Right renal pelvis (tissue), 4 donors: ENCODE measurements at places on chromosomes 6 and 20.

DNA sequence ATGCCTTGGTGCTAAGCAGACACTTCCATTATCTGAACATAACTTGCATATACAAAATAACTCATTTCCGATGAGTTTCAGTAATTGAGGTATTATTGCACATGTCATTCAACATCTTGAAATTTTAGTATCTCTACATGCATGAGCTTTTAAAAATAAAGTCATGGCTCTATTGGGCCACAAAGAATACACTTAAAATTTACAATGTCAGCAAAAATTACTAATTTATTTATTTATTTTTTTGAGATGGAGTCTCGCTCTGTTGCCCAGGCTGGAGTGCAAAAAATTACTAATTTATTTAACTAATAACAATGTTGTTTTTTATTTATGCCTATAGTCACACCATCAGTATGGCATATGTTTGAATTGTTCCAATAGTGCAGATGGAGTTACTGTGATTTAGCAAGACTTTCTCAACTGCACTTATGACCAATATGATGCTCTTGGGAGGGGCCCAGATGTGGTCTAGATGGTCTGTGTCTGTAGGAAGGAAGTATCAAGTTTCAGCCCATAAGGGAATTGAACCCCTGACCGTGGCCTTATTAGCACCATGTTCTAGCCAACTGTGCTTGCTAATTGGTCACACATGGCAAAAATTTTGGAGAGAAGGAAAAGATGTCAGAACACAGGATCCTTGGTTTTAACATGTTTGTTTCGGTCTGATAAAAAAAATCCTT lies 370.7 kb upstream of the TSHZ2 start:
- DNase-seq = no peak

DNA sequence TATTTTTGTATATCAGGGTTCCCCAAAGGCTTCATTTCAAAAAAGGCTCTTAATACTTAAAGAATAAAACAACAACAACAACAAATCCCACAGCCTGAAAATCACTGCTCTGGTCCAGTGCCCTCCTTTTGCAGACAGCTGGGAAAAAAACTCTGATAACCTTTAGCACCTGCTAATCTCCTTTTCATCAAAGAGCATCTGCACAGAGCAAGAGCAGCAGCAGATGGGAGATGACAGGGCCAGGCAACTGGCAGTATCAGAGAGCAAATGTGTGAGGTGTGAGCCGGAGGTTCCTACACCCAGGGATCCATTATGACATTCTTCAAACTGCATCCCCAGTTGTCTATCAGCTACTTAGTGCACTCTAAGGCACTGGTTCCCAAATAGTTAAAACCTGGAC lies 25.7 kb downstream of the TTI1 start:
- DNase-seq = no peak

GRCh38 chr6:149484733-149485700 lies at the start of gene ZC3H12D:
Gene ZC3H12D, minus strand, starts transcription at chr6:149485014. Its CDS starts 10,471 bp downstream, at chr6:149474543.
- no peak for DNase-seq

DNA sequence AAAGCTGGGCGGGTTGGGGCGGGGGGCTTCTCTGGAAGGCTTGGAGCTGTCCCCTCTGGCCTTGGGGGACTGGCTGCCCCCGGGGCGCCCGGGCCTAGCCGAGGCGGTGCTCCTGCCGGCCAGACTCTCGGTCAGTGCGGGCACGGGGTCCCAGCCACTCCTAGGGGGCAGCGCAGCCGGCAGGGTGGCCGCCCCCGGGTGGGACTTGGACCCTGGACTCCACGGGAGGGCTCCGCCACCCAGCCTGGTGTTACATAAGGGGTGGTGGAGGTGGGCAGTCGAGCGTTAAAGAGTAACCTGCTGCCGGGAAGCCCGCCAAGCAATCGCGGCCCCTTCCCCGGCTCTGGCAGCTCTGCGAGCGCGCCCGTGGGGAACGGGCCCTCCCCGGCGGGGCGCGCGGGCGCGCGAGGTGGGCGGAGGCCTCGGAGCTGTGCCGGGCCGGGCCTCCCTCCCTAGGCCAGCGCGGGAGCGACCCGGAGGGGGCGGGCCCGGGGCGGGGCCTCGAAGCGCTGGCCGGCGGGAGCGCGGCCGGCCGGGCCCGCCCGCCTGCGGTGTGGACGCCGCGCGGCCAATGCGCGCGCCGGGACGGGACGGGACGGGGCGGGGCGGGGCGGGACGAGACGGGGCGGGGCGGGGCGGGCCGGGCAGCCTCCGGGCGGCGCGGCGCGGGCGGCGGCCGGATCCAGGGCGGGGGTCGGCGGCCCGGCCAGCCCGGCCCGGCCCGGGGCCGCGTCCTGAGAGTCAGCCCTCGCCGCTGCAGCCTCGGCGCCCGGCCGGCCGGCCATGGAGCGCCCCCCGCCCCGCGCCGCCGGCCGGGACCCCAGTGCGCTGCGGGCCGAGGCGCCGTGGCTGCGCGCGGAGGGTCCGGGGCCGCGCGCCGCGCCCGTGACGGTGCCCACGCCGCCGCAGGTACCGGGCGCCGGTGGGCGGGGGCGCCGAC lies at the start of gene SLC2A4RG:
Gene SLC2A4RG, plus strand, starts transcription at position 647 of the 940 bp plus-strand sequence. Its CDS starts 137 bp downstream, at position 784.
- DNase-seq = peak; percentile 76

DNA sequence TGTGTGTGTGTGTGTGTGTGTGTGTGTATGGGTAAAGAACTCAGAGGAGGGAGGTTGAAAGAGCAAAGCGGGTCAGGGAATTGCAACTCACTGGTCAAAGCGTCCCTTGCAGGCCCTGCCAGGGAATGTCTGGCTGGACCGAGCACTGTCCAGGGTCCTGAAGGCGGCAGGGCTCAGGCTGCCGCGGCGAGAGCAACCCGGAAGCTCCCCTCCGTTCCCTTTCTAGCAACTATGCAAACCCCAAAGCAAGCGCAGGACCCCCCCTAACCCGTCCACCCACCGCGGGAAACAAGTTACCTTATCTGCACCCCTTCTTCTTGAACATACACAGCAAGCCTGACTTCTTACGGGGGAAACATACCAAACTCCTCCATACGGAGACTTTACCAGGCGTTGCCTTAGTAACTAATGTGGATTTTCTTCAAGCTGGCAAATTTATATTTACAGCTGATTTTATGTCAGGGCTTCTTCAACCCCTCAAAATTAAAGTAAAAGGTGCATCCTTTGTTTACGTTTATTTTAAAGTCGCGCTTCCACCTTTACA lies 538 bp upstream of the GRM1 start:
- DNase-seq = peak; percentile 64

DNA sequence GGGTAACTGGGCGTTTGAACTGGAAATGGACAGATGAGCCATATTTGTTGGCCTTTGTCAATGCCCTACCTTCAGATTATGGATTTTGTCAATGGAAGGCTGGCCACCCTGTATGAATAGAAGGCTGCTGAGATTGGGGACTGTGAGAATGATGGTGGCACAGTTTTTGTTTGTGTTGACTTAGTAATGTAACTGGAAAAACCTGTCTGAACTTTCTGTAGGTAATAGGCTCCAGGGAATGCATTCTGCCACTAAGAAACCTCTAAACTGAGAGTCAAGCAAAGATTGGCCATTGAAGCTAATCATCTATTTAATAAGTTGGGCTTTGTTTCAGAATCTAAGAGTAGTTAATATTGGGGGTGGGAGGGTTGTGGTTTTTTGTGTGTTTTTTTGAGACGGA lies 97.5 kb downstream of the FOXO3 start:
- DNase-seq = no peak

DNA sequence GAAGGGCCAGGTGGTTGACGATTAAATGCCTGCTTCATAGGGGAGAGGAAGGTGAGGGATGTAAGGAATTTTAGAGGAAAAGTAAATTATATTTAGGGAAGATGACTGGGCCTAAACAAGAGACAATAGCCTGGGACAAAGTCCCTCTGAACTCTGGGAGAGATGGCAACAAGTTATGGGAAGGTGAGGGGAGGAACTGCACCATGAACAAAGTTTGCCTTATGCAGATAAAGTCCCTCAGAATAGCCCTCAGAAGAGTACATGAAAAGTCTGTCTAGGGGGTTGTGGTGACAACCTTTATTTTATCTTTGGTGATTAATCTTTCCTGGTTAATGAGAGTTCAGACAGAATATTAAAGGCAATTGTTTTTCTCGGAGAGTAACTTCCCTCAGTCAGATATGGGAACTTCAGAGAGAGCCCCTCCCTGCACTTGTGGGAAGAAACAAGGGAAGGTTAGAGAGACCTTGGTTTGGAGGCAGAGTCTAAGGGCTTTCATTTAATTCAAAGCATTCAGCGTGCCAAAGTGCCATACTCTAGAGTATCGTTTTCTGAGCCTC lies 27.1 kb upstream of the FAM217A start:
- no peak for DNase-seq

- DNase-seq = no peak
These were observed 121.3 kb upstream of the PHACTR1 start for GRCh38 chr6:12595161-12595811.
